ENCODE measurements at places on chromosomes 7 and 10.

DNA sequence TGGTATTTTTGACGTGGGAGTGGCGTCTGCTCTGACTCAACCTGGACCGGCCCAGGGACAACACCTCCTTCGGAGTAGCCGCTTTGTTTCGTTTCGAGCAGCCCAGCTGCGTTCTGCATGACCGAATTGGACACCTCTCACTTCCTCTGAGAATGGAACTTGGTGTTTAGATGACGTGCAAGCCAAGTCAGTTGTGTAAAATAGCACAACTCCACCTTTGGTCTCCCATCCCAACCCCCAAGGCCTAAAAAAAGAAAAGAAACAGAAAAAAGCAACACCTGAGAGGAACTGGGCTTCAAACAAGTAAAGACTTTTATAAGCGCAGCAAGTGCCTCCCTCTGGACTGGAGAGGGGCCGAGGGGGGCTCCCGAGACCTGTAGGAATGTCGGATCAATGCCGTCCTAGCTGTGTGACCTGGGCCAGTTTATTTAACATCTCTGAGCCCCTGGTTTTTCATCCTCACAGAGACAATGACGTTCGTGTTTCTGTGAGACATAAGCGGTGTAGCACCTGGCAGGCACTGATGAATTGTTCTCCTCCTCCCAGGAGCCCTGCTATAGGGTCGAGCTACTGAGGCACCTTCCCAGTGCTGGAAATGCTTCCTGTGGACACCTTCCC lies 52.0 kb upstream of the SMNDC1 start:
- peak; percentile 87 for DNase-seq

- DNase-seq = no peak
Observed at GRCh38 chr7:80440883-80441282, 71.0 kb downstream of the GNAT3 start.

DNA sequence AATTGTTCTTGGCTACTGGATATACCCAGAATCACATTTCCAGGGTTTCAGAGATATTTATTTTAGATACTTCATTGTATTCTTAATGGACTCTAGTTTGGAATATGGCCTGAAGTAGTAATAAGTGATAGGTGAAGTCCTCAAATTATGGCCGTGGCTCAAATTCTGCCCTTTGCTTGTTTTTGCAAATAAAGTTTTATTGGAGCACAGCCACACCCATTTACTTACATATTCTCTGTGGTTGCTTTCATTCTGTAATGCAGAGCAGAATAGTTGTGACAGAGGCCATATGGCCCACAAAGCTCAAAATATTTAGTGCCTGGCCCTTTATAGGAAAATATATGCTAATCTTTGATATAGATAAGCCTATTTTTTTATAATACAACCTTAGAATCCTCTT lies 19.5 kb downstream of the ANLN start:
- DNase-seq = no peak

DNA sequence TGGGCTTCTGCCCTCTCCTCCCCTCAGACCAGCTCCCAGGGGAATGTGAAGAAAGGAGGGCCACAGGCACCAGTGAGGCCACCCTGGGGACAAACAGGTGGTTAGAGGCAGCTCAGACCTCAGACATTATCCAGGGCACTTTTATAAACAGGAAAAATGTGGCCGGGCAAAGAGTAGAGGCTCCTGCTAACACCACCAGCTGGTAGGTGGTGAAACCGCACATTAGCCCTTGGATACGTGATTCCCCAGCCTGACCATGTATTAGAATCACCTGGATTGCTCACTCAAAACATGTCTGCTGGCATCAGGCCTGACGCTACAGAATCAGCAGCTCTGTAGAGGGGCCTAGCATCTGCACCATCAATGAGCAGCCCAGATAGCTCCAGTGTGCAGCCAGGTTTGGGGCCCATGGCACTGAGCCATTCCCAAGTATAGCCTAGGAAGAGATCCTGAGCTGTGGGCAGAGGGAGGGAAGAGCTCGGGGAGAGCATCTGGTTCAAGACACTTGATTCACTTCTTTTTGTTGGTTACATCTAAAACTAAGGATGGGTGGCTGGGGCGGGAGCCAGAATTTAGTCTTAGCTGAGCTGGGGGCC lies 37.1 kb downstream of the GPR26 start:
- DNase-seq = no peak

DNA sequence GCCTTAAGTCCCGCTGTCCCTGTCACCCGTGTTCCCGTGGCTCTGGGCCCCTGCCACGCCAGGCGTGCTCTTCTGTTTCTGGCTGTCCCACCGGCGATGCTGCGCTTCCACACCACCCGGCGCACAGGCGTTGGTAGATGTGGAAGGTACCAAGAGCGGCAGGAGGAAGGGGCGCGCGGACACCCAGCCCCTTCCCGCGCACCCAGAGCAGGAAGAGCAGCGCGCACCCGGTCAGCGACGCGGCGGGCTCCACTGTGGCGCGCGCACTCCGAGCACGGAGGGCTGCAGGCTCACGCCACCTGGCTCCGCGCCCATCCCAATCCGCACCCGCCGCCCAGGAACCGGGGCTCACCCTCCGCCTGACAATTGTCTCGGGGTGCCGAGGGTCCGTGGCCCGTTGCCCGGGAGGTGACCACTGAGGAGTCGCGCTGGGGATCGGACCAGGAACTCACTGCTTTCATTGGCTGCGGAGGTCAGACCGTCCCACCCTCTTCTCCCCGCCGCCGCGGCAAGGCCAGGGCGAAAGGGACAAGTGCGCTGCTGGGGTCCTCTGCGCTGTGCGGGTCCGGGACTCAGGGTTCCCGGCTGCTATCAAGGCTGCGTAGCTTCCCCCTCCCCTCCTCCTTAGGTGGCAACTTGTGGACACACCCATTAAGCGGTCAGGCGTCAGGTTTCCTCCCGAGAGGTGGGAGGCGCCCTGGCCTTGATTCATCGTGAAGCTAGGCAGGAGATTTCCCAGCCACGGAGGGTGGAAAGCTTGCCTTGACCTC lies 121.6 kb upstream of the ZNF92 start:
- DNase-seq = no peak

DNA sequence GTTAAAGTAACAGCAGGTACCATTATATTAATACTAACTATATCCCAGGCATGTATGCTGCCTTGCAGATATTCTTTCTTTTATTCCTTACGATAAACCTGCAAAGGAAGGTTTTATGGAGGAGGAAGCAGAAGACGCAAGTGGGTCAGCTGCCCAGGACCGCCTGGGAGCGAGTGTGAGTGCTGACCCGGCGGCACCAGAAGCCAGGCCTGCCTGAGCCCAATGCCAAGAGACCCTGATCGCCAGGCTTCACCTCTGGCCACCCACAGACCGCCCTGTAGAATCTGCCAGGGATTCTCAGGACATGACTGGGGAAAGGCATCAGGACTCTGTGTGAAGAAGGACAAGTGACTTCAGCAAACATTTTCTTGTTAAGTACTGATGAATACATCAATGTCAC lies 26.3 kb downstream of the PITRM1 start:
- DNase-seq = no peak

GRCh38 chr10:75588031-75588430 lies 156.6 kb downstream of the LRMDA start:
- no peak for DNase-seq

GRCh38 chr7:12684733-12685132 lies 2.7 kb upstream of the ARL4A start:
- DNase-seq = peak; percentile 44

DNA sequence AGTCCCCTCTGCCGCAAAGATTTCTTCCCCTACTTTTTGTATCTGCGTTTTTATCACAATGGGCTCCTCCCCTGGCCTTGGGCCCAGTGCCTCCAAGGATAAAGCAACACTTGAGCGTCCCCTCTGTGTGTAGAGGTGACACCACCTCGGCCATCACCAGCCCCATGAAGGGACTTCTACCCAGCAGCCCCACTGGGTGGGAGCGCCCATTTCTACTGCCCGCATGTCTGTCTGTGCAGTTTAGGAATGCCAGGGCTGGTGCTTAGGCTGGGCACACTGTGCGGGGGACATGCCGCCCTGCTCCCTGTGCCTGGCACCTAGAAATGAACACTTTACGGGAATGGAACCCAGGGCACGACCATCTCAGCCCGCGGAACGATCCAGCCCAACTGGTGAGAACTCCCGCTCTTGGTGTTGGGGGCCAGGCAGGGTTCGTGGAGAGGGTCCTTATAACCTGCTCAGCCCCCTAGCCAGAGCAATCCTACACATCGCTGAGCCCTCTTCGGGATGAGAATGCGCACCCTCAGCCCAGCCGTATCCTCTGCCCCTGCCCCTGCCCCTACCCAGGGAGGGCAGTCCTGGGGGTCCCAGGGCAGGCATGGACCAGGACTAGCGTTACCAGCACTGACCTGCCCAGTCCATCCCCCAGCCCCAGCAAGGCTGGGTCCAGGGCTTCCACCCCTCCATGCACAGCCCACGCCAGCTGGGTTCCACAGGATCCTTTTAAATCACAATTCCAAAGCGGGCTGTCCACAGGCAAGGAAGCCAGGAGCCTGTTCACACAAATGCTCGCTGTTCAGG lies 12.8 kb downstream of the CRYGN start:
- no peak for DNase-seq

DNA sequence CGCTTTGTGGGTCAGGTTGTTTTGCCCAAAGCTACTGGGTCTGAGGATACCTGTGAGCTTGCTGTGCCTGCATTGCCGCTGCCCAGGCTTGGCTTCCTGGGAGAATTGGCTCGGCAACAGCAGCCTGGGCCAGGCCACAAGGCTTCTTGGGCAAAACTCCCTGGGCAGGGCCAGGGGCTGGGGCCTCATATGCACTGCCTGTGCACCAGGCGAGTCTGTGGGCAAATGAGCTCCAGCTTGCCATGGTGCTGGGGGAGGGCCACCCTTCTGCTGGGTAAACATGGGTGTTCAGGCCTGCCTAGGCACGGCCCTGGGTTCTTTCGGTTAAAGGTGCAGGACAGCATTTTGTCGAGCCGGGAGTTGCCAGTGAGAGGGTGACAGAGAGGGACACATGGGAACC lies 19.4 kb downstream of the ZMIZ1 start:
- DNase-seq = no peak

- no peak for DNase-seq
Observed at GRCh38 chr7:54336800-54337199, 205.4 kb upstream of the VSTM2A start.

Data from memory B cell (primary cell).